ENCODE measurements at places on chromosomes 12 and 14.

DNA sequence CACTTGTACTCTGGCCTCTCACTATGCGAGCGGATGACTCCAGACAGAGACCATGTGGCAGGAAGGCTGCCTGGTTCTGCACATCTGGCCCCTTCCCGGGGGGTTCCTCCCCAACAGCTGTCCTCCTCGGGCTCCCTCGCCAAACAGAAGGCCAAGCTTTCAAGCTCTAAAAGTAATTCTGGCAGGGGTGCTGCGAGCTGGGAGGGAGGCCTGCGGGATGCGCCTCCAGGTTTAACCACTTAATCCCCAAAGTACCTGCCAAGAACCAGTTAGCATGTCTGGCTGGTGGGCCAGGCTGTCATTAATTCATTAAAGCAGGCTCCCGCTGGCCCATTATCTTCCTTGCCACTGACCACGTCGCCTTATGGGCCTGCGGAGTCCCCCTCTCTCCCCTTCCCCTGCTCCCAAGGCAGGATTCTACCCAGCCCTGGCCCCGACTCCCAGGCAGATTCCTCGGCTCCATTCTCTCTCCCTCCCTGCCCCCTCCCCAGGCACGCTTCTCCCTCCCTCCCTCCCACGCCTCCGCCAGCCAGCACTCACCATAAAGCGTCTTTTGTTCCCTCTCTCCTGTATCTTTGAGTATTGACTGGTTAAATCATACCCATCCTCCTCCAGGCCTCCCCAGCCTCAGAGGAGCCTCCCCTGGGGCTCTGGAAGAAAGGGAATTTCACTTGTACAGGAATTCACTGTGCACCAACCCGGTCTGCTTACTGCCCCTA, 4.9 kb downstream of the HRK start:
- peak; percentile 56 for DNase-seq

DNA sequence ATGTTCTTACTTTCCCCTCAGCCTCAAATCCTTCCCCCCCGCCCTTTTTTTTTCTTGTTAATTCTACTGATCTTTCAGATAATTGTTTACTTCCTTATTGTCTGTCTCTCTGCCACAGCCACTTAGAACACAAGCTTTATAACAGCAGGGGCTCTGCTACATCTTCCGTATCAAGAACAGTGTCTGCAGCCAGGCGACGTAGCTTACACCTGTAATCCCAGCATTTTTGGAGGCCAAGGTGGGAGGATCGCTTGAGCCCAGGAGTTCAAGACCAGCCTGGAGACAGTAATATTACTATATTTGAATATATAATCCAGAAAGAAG, 5.4 kb downstream of the SOS2 start:
- DNase-seq: no peak

DNA sequence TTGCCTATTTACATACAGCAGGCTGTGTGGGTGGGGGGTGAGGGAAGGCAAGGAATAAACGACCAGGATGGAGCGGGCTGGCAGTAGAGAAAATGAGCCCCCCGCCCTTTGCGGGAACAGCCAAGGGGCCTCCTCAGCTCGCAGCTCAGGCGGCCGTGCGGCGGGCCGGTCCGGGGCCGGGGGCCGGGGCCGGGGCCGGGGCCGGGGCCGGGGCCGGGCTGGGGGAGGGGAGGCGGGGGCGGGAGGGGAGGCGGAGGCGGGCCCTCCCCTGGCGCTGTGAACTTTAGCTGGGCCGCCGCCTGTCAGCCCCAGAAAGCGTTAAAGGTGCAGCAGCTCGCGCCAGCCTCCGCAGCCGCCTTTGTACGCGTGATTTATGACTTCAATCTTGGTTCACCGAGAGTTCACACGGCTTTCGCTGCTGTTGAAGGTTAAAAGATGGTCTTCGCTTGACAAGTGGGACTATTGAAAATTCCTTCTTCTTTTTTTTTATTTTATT, 28.8 kb downstream of the HOXC4 start:
- DNase-seq: no peak

DNA sequence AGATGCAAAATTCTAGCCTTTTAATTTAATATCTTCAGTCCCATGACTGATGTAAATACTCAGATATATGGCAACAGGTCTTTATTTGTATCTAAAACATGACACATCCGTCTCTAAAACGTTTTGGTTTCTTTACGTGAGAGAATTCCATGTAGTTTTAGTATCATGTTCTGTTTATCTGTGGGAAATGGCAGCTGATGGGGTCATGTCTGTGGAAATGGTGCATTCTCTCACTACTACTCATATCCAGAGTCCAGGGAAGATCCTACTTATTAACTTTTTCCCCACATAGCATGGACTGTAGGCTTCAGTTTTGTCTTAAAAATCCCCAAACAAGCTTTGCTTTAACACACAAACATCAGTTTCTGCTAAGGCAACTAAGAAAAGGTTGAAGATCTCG, 53.8 kb downstream of the SPTLC2 start:
- DNase-seq: no peak

- peak; percentile 83 for DNase-seq
Measured at GRCh38 chr14:64504310-64504896, at the start of gene ZBTB1. ZBTB1 (plus strand) TSS chr14:64504770; CDS start chr14:64521505, 16,735 bp downstream.

GRCh38 chr14:68262567-68262966, 443.0 kb downstream of the RAD51B start:
- DNase-seq: no peak

GRCh38 chr14:59428581-59429012, 36.6 kb downstream of the GPR135 start:
- DNase-seq: no peak

DNA sequence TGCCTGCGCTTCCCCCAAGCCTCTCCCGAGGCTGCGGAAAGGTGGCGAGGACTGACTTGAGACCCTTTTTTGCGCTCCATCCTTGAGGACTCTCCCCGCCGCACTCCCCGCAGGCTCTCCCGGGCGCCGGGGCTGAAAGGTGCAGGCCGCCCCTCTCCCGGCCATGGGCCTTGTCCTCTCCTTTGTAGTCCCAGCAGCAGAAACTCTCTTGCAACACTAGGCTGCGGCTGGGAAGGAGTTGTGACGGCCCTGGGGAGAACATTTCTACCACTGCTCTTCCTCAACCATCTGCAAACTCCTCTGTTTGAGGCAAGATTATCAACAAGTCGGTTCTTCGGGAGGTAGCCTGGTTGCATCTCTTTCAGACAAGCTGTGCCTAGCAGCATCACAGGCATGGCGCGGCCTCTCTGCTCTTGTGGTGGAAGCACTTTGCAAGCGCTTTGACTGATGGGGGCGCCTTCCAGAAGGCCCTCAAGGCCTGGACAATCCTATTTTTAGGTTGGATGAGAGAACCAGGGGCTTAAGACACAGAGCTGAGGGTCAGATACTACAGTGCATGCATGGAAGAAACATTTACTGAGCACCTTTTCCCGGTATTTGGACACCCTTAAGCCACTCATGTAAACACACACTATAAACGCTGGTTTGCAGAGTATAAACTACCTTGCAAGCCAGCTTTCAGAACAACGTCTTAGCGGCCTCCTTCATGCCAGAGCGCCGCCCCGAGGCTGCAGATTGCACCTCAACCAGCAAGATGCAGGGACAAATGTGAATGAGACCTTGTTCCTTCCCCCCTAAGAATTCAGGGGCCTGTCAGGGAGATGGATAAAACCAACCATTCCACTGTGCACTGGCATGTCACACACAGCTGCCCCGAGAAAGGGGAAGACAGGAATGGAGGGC, 1.2 kb upstream of the PRIMA1 start:
- peak; percentile 54 for DNase-seq

DNA sequence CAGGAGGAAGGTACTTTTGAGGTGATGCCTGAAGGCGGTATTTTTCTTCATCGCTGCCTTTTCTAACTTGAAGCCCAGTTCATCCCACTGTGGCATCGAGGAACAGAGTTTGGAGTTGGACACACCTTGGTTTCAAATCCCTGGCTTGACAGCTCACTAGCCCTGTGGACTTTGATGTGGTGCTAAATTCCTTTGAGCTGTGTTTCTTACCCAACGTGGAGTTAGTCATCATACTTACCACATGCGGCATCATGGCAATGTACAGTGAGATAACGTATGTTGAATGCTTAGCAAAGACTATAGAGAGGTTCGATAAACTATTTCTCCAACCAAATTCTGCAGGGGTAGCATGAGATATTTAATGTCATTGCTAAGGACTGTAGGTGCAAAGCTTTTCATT, 3.4 kb downstream of the PLEKHG3 start:
- no peak for DNase-seq

GRCh38 chr14:68210729-68211299, 391.2 kb downstream of the RAD51B start:
- no peak for DNase-seq

DNA sequence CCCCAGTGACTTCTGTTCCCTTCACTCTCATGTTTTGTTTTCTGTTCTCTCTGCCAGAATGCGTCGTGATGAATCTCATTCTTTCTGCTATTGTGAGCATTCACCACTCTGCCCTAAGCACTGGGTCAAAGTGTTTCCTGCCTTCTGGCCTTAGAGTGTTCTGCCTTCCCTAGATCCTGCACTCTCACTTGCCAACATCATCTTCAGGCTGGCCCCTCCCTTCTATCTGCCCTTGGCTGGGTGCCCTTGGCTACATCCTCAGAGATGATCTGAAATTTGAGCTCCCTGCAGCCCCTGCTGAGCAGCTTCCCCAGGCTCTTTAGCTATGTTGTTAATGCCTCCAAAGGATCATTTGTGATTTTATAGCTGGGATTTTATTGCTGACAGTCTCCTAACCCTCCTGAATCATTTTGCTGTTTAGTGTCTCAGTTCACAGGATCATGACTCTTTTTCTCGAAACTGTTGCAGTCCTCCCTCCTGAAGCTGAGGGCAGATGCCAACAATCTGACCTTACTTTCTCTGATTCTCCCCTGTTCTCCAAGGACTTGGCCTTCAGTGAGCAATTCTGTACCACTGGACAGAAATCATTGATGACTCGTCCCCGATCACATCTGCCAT, 4.5 kb downstream of the DHRS2 start:
- DNase-seq: peak; percentile 49

- no peak for DNase-seq
Measured at GRCh38 chr14:34785223-34786006, 71.0 kb upstream of the CFL2 start.

GRCh38 chr14:95903616-95904107, 27.0 kb downstream of the TUNAR start:
- DNase-seq: no peak

- DNase-seq: no peak
Measured at GRCh38 chr12:20089077-20089476, 279.3 kb upstream of the PDE3A start.

DNA sequence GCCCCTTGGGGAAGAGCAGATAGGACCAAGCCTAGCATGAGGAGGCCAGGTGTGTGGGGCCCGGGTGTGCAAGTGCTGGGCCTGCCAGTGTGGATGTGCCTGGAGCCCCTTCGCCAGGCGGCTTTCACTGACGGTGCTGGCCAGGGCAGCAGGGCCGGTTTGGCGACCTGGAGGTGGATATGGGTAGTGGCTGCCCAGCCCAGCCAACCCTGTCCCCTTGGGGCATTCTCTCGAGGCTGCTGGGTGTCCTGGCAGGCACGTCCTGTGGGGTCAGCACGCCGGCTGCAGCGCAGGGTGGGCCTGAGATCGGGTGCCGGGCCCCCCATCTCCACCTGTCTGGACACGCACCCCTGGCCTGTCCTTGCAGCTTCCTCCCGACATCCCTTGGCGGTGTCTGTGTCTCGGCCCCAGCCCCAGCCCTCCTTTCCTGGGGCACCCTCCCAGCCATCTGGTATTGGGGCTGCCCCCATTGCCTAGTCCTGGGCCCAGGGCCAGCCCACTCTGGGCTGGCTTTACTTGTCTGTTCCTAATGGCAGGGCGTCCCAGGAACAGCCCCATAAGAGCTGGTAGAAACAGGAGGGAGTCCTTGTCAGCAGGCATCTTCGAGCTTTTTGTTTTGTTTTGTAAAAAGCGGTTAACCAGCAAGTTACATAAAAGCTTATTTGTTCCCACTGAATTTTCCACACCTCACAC, 7.2 kb upstream of the CRIP2 start:
- no peak for DNase-seq

DNA sequence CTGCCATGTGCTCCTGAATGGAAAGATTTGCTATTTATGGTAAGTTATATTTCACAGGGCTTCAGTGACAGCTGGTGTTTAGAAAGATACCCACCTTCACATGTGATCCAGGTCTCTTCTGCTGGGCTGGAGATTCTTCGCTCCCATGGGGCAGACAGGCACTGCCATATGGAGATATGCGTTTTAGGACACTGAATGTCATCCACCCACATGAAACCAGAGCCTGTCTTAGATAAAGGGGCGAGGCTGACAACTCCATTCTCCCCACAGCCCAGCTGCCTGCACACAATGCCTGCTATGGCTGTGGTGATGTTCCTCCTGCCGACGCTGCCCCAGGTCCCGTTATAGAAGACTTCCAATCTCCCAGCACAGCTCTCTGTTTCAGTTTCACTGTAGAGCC, 69.4 kb downstream of the ACSM4 start:
- DNase-seq: no peak

DNA sequence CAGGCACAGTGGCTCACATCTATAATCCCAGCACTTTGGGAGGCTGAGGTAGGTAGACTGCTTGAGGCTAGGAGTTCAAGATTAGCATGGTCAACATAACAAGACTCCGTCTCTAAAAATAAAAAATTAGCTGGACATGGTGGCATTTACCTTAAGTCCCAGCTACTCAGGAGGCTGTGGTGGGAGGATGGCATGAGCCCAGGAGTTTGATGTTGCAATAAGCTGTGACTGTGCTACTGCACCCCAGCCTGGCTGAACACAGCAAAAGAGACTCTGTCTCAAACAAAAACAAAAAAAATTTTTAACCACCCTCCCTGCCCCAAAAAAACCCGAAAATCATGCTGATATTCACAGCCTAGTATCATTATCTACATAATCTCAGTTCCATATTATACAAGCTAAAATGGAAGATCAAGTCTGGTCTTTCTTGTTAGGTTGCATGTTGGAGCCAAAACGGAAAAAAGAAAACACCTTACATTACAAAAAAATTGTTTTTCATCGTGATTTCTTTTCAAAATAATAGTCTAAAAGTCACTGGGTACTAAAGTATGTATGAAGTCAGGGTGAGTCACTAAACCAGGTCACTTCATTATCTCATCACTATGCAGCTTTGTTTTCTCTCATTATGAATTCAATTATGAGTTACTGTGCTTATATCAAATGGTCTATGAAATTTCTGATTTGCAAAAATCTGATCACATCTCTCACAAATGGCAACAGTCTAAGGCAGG, 13.8 kb downstream of the GXYLT1 start:
- no peak for DNase-seq

- no peak for DNase-seq
Measured at GRCh38 chr14:100677554-100678468, 48.9 kb upstream of the DLK1 start.

DNA sequence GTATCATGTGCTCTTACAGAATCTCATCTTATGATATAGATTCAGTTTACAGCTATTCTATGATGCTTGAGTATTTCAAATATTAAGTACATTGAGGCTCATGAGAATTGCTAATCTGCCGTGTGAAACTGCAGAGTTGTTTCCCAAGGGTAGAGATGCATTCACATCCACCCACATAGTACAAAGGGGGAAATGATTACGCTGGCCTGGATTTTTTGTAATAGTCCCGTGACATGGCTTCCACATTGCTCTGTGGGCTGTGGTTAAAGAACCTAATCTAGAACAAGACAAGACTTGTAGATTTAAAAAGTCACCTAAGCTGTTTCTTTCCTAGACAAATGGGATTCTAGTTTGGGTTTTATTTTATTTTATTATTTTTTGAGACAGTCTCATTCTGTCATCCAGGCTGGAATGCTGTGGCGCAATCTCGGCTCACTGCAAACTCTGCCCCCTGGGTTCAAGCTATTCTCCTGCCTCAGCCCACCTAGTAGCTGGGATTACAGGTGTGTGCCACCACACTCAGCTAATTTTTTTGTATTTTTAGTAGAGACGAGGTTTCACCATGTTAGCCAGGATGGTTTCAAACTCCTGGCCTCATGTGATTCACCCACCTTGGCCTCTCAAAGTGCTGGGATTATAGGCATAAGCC, 13.0 kb upstream of the RIOX1 start:
- no peak for DNase-seq

- DNase-seq: no peak
Measured at GRCh38 chr14:78401866-78402265, 231.7 kb downstream of the NRXN3 start.

Measured in H9 (cell line).